DMS53 (cell line): ENCODE measurements at places on chromosomes 12 and 14.

DNA sequence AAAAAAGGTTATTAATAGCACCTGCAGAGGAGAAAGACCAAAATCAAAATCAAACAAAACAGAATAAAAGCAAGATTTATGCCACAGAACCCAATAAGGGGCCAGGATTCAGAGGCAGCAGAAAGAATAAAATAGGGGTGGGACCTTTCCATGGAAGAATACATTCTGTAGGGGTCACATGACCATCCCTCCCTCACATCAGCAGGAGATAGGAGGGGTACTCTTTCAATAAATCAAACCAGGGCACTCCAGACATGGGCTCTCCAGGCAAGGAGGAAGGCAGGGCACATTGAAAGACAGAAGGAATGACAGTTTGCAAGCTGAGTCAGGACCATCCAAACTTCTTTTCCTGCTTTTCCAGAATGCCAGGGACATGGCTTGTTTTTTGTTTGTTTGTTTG, 39.8 kb downstream of the OTX2 start:
- no peak for DNase-seq

GRCh38 chr12:108341356-108341755, 2.2 kb upstream of the CMKLR1 start:
- no peak for DNase-seq

DNA sequence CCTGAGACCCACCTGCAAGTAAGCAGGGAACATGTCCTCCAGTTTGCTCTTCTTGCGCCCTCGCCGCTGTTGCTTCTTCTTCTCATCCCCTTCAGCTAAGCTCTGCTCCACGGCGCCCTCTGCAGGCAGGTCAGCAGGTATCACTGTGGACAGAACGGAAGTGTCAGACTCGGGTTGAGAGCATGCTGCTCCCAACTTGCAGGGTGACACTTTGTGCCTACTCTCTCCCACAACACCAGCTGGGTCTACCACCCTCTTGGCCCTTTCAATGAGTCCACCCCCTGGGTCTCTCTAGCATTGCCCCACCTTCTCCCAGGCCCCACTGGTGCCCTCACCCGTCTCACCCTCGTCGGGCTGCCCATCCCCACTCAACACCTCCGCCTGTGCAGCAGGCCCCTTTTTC, 16.7 kb downstream of the KMT2D start:
- DNase-seq: peak; percentile 85

- DNase-seq: no peak
Observed at GRCh38 chr14:67986131-67986841, 166.7 kb downstream of the RAD51B start.

- DNase-seq: no peak
Observed at GRCh38 chr12:60724475-60724874, 1128.6 kb downstream of the SLC16A7 start.
